Psoas muscle (tissue), 8 donors: ENCODE measurements at places on chromosomes 4 and X. TPM values are rescaled to one million over a fixed set of nuclear protein-coding genes. Genes with fewer than 3 reads are reported as not detected.

Gene GPR173
- polyA plus RNA-seq = 0.03 TPM

Gene PCYT1B
- polyA plus RNA-seq = 0.04 TPM

Gene PNMA3
- 0.03 TPM for polyA plus RNA-seq

Gene ARX
- 3.0 TPM for polyA plus RNA-seq

Gene UGT2B11
- not detected for polyA plus RNA-seq

Gene ZMAT1
- polyA plus RNA-seq = 0.90 TPM

DNA sequence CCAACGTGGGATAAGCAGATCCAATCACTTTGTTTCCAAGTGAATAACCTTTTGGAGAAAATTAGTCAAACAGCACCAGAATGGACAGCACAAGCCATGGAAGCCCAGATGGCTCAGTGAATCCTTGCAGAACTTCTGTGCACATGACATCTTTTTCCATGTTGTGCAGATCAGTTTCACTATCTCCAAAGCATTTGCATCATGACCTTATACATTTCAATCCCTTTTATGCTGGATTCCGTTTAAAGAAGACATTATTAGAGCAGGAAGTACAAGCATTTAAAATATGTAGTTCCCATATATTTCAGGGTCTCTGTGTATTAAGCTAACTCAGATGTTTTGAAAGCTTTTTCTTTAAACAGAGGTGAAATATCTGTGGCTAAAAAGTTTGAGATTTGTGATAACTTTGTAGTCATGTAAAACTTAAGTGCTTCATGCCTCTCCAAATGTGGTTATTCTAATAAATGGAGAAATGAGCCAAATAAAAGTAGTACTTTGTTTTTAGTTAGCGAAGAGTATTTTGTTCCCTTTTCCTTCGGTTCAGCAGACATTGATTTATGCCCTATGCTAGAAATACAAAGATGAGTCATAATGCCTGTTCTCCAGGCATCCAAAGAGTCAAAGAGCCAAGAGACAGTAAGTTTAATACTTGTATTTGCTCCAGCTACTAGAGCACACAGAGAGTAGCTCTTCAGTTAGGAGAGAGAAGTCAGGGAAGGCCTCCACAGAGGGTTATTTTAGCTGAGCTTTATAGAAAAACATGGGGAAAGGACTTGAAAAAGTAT lies 39.0 kb downstream of the PLAC8 start:
- no peak for DNase-seq

- no peak for DNase-seq
These were observed 350.0 kb downstream of the CAMK2D start for GRCh38 chr4:113411496-113411938.

- no peak for DNase-seq
These were observed 102.5 kb downstream of the PTTG2 start for GRCh38 chr4:38062776-38063097.

GRCh38 chrX:21565025-21565424 lies 93.1 kb downstream of the KLHL34 start:
- no peak for DNase-seq

GRCh38 chr4:9942921-9943600 lies 78.2 kb downstream of the SLC2A9 start:
- no peak for DNase-seq

DNA sequence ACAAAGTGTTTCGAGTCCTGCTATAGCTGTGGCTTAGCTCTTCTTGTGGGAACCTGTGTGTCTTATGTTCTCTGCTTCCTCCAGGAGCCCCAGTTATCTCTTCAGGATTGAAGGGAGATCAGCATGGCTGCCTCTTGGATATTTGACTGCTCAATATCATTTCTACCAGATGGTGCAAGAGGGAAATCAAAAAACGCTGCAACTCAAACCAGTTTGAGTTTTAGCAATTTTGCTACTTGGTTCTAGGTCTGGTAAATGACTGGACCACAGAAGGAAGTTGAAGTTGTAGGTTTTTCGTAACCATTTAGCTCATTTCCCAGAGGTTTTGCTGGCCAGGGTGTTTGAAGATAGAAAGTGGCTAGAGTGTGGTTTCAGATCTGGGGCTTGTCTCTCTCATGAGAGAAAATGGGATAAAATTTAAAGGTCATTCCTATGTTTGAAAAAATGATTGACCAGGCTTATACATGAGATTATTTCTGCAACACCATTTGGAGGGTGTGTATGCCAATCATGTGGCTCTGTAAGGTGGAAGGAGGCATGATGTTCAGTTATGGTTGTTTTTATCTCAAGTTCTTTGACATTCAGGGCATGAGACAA lies 210.4 kb downstream of the SPRY1 start:
- DNase-seq = no peak

DNA sequence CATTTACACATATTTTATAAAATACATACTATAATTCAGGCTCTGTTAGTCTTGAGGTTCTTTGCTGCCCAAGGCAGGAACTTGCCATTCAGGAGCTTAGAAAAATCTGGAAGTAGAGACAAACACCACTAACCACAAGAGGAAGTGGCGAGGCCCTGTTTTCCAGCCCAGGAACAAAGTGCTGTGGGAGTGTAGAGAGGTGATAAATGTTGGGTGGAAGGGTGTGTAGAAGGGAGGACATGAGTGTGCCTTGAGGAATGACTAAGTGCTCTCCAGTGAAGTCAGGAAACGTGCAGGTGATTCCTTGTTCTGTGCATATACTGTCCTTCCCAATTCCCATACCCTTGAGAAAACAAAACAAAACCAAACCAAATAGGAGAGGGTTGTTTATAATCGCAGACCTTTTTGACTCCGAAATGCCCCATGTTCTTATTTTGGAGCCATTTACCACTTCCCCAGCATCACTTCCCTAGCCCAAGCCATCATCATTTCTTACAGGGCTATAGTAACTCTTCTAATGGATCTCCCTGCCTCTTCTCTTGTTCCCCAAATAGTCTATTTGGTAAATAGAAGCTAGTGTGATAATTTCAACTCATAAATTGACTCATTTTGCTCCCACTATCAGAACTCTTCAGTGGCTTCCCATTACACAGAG lies 83.2 kb downstream of the GPAT3 start:
- no peak for DNase-seq

GRCh38 chr4:176635372-176636261 lies 157.1 kb downstream of the VEGFC start:
- DNase-seq = no peak

DNA sequence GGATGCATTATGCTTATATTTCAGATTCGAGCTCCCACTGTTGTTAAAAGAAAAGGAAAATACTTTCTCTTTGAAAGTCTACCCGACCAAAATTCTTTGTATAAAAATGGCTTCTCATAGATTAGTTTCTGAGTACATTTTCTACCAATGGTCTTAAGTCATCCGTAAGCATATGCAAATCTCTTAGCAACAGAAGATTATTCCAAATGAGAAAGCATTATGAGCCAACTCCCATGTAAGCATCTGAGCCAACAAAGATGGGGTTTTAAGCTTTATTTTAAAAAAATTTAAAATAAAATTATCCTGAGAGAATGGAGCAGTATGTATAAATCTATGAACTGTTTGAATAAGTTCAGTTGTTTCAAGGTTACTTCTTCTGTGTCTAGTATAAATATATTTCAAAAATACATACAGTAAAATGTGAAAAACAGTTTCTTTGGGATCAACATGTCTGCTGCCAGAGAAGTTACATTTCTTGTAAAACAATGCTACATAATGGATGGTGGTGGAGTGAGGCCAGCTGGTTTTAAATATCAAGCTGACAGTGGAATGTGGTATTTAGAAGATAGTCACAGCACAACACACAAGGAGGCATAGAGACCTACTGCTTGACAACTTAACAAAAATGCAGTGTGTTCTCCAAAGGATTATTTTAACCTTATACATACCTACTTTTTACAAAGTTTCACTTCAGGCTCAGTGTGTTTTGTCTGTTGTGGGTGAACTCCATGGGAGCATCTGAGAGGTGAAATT lies 199.5 kb upstream of the DIPK2B start:
- no peak for DNase-seq

- no peak for DNase-seq
These were observed 178.5 kb downstream of the GABRB1 start for GRCh38 chr4:47209833-47210232.

- DNase-seq = no peak
These were observed 194.9 kb downstream of the PALLD start for GRCh38 chr4:168691631-168692369.

GRCh38 chr4:95421869-95422268 lies 126.9 kb downstream of the UNC5C start:
- DNase-seq = no peak

- DNase-seq = no peak
These were observed 263.8 kb upstream of the RPS6KA3 start for GRCh38 chrX:20530406-20530921.

GRCh38 chrX:21590012-21590776 lies 67.9 kb downstream of the KLHL34 start:
- no peak for DNase-seq
